Breast epithelium (tissue), 4 donors: ENCODE measurements at places on chromosomes 1 and 21. TPM values are rescaled to one million over a fixed set of nuclear protein-coding genes. Genes with fewer than 3 reads are reported as not detected.

DNA sequence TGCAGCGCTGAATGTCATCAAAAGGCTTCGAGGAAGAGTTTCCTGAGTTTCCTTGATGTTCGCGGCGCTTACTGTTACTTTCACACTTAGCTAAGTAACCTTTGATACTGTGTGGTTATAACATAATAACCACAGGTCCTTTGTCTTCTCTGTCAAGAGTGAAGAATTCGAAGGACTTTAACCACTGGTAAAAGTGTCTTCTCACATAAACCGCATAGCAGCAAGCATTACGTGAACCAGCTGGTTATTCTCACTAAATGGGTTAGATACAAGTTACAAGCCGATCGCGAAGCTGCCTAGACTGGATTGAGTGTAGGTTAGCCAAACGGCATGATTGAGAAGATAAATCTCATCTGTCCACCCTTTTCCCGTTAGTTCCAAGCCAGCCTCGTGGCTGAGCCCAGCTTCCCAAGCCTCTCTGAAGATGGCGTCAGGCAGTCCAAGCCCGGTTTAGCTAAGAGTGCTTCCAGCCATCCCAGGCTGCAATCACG lies 18.3 kb upstream of the IFNGR2 start:
- H3K27me3 ChIP-seq, result no peaks in the 10 kb centered on the region
- H3K27ac ChIP-seq, result no peak overlapping the region
- DNase-seq, result no peak
- H3K4me1 ChIP-seq, result no peaks in the 10 kb centered on the region

DNA sequence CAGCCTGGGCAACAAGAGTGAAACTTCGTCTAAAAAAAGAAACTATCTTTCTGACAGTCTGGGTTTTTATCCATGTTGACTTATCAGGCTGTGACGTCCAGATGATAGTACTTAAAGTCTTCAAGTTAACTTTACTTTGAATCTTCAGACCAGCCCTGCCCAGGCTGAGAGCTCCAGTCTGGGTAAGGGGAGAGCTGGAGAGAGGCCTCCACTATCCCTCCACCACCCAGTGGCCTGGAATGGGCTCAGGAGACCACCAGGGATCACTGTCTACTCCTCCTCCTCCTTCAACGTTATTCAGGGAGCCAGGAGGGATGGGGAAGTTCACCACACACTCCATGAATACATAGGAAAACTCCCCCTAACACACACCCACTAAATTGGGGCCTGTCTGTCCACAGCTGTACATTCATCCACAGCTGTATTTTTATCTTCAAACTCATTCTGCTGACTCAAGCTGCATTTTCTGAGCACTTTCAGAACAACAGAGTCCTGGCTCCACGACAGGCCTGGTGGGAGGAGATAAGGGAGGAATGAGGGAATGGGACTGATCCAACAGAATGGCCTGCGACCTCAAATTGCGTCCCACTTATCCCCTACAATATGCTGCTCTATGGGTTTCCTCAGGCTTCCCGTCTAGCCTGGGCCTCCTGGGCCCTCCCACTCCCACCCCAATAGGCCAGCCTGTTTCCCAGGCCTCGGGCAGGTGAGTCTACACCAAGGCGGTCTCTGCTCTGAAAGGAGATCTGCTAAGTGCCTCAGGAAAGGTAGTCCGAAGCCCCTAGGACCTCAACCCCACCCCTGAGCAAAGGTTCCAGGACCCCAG lies 1.8 kb downstream of the SLC45A3 start:
- H3K27me3 ChIP-seq, result no peaks in the 10 kb centered on the region
- H3K4me1 ChIP-seq, result no peaks in the 10 kb centered on the region
- H3K27ac ChIP-seq, result peak overlapping the region; percentile 60

DNA sequence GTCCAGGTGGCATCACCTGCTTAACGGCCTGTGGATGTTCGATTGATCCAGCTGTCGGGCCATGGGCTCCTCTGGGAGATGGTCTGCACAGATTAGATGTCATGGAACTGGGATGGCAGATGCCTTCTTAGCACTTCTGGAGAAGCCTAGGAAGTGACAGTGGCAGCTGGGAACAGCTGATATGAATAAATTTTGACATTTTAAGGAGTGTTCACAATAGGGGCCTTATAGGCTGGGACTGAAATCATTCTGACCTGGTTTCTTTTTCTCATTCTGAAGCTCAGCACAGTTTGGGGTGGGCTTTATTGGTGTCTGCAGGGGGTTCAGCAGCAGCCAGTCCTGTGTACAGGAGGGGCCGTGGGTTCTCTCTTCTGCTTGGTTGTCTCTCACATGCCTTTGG lies 175.3 kb downstream of the CACNA1E start:
- H3K4me3 ChIP-seq, result no peak overlapping the region
- no peaks in the 10 kb centered on the region for H3K36me3 ChIP-seq
- H3K4me1 ChIP-seq, result no peaks in the 10 kb centered on the region
- DNase-seq, result no peak

DNA sequence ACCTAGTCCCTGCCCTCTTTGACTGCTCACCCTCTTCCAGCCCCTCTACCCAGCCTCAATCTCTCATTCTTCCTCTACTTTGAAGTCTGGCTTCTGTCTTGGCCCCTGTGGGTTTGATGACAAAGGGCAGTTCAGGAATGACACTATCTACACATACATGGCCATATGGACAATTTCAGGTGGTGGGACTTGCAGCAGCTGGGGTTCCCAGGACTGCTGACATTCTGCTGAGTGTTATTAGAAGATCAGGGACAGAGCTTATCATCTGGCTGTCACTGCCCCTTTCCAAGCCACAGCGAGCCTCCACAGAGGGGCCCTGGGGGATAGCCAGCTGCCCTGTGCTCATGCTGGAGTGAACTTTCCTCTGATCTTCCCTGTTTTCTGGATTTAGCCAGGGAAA lies 97.4 kb upstream of the IPO9 start:
- H3K4me3 ChIP-seq, result no peak overlapping the region
- no peaks in the 10 kb centered on the region for H3K4me1 ChIP-seq

GRCh38 chr1:184512724-184513123 lies 125.9 kb downstream of the C1orf21 start:
- no peaks in the 10 kb centered on the region for H3K4me1 ChIP-seq
- no peak overlapping the region for H3K27ac ChIP-seq
- DNase-seq, result no peak
- no peaks in the 10 kb centered on the region for H3K27me3 ChIP-seq
- H3K4me3 ChIP-seq, result no peak overlapping the region
- H3K36me3 ChIP-seq, result no peaks in the 10 kb centered on the region

GRCh38 chr21:44520326-44521300 lies 19.4 kb downstream of the KRTAP10-1 start:
- no peak overlapping the region for H3K27ac ChIP-seq
- no peaks in the 10 kb centered on the region for H3K27me3 ChIP-seq
- no peaks in the 10 kb centered on the region for H3K4me1 ChIP-seq
- no peaks in the 10 kb centered on the region for H3K36me3 ChIP-seq
- DNase-seq, result peak; percentile 31

DNA sequence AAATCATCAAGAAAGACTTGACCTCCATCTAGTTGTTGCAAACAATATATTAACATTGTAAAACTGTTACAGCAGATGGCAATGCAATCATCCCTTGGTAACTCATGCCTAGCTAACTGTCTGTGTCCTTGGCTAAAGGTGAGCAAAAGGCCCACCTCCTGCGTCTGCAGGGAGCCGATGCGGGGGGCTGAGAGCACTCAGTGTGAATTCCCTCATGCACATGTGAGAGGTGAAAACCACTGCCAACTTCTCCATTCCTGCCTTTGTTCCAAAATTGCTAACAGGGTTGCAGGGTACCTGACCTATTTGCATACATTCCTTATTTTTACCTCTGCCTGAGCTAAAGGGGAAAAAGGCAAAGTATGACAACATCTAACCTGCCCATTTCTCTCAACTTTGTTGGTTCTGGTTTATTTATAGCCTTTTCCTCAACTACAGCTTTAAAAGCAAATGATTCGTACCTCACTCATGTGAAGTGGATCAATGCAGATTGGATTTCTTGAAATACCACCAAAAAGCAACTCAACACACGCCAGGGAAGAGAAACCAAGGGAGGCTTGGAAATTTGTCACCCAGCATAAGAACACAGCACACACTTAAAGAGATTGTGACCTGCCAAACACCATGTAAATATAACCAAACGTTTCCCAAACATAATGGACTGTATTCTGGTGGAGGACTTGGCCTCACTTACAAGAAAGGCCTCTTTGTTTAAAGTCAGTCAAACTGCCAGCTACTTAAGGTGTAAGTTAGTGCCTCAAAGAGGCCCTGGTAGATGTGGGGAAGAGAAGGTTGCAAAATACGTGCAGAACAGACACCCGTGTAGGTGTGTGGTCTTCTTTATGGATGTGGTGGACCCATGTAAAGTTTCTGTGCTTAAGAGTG lies 651.0 kb downstream of the SMYD3 start:
- H3K27ac ChIP-seq, result no peak overlapping the region
- DNase-seq, result no peak
- H3K36me3 ChIP-seq, result no peaks in the 10 kb centered on the region
- H3K4me1 ChIP-seq, result no peaks in the 10 kb centered on the region
- no peak overlapping the region for H3K4me3 ChIP-seq

GRCh38 chr1:107123741-107124140 lies 17.1 kb upstream of the NTNG1 start:
- no peak overlapping the region for H3K27ac ChIP-seq
- H3K36me3 ChIP-seq, result no peaks in the 10 kb centered on the region
- no peak overlapping the region for H3K4me3 ChIP-seq
- DNase-seq, result no peak

DNA sequence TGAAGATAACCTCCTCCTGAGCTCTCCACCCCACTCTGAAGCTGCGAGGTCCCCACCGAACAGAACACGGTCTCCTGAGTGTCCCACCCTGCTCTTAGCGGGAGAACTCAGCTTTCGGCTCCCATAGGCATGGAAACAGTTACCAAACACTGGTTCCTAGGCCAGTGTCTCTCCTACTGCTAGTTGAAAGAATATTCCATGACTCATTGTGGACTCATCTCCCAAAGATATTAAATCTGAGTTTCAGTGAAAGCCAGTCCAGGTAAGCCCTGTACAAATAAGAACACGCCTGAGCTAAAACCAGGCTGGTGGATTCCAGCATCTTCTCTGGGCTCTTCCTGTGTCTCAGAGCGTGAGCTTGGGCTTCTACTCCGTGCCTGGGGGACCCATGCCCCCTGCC lies 107.5 kb upstream of the CLDN14 start:
- H3K36me3 ChIP-seq, result no peaks in the 10 kb centered on the region
- no peak for DNase-seq
- H3K4me1 ChIP-seq, result no peaks in the 10 kb centered on the region
- no peak overlapping the region for H3K27ac ChIP-seq

DNA sequence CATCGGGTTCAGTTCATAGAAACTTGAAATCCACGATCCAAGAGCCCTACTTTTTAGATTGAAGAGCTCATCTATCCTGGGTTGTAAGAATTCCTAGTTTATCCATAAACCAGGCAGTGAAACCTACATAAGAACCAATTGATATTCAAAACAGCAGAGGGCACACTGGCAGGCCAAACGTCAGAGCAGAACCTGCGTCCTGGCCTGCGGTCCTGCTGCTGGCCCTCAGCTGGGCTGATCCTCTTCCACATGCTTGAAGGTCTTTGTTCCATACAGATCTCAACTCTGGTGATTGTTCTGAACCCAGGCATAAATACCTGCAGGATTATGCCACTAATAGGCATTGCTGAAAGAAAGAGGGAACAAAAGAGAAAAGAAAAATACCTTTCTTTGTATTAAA lies 47.0 kb downstream of the MT1HL1 start:
- no peak for DNase-seq
- H3K27me3 ChIP-seq, result no peaks in the 10 kb centered on the region
- H3K4me1 ChIP-seq, result no peaks in the 10 kb centered on the region
- no peak overlapping the region for H3K4me3 ChIP-seq

DNA sequence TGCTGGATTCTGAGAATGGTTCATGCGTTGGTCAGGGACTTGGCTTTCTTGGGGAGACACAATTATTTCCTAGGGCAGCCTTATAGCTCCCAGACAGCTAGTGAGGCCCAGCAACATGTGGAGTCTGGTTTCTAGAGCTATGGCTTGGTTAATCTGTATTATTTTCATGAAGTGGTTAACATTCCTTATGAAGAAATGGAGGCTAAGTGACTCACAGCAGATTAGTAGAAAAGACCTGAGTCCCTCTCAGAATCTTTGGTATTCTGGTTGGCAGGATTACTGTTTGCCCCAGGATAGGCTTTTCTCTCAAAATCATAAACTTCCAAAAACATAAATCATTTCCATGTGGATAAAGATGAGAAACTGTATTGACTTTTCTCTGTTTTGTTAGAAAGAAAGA lies 42.3 kb downstream of the DUSP10 start:
- no peak overlapping the region for H3K4me3 ChIP-seq
- H3K36me3 ChIP-seq, result no peaks in the 10 kb centered on the region
- no peak overlapping the region for H3K27ac ChIP-seq
- H3K4me1 ChIP-seq, result no peaks in the 10 kb centered on the region
- H3K27me3 ChIP-seq, result no peaks in the 10 kb centered on the region

GRCh38 chr1:220789532-220790147 lies 2.9 kb downstream of the MTARC1 start:
- no peaks in the 10 kb centered on the region for H3K27me3 ChIP-seq
- no peak overlapping the region for H3K4me3 ChIP-seq
- peaks cover 3% of the 10 kb centered on the region for H3K4me1 ChIP-seq
- H3K27ac ChIP-seq, result no peak overlapping the region

DNA sequence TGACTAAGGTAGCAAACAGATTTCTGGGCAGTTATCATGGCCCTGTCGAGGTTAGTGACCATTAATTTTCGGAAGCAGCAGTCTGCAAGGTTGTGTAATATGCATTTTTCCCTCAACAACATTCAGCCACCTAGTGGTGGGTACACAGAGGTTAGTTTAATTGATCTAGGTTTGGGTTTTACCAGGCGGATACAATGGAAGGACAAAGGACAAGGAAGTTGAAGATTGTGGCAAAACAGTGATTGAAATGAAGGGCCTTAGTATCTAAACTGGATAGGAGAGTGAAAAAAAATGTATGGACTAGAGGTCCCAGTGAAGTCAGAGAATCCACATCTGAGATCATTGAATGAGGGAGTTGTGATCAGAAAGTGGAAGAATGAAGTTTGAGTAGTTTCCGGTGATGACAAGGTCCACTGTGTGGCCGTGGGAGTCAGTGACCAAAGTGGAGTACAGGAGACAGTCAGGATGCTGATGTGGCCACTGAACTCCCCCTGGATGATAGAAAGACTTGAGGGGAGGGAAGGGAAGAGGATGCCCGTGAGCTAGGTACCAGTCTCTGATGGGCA lies 2.8 kb downstream of the ARMH1 start:
- no peaks in the 10 kb centered on the region for H3K27me3 ChIP-seq
- no peaks in the 10 kb centered on the region for H3K36me3 ChIP-seq
- peaks cover 6% of the 10 kb centered on the region for H3K4me1 ChIP-seq
- no peak for DNase-seq
- H3K27ac ChIP-seq, result peak overlapping the region; percentile 98

- no peak for DNase-seq
- H3K4me3 ChIP-seq, result no peak overlapping the region
These were observed 68.6 kb downstream of the TGFBR3 start for GRCh38 chr1:91817211-91817905.

The CAPN2 gene
- total RNA-seq, result 192 TPM

The FMOD gene
- 132 TPM for total RNA-seq

The UBE4B gene
- total RNA-seq, result 36.4 TPM

The PRKCZ gene
- total RNA-seq, result 0.64 TPM

The SAMSN1 gene
- total RNA-seq, result 7.5 TPM

The PTPRU gene
- total RNA-seq, result 33.1 TPM

The ITGB2 gene
- total RNA-seq, result 19.7 TPM

The MAEL gene
- 0.15 TPM for total RNA-seq
